ENCODE measurements at places on chromosomes 6 and 20.

GRCh38 chr20:57498425-57499400 is 26.2 kb downstream of the CTCFL start:
- DNase-seq = no peak

- DNase-seq = no peak
Measured at GRCh38 chr20:47300071-47300470, 56.4 kb downstream of the ZMYND8 start.

- peak; percentile 67 for DNase-seq
Measured at GRCh38 chr6:83708970-83709747, at the start of gene SNAP91. TSS of gene SNAP91 (minus strand) at chr6:83709101. CDS start at chr6:83707927, 1,174 bp downstream.

GRCh38 chr6:50826037-50826761 is 7.5 kb downstream of the TFAP2B start:
- DNase-seq = no peak

- no peak for DNase-seq
Measured at GRCh38 chr6:82208913-82209312, 38.6 kb downstream of the IBTK start.

DNA sequence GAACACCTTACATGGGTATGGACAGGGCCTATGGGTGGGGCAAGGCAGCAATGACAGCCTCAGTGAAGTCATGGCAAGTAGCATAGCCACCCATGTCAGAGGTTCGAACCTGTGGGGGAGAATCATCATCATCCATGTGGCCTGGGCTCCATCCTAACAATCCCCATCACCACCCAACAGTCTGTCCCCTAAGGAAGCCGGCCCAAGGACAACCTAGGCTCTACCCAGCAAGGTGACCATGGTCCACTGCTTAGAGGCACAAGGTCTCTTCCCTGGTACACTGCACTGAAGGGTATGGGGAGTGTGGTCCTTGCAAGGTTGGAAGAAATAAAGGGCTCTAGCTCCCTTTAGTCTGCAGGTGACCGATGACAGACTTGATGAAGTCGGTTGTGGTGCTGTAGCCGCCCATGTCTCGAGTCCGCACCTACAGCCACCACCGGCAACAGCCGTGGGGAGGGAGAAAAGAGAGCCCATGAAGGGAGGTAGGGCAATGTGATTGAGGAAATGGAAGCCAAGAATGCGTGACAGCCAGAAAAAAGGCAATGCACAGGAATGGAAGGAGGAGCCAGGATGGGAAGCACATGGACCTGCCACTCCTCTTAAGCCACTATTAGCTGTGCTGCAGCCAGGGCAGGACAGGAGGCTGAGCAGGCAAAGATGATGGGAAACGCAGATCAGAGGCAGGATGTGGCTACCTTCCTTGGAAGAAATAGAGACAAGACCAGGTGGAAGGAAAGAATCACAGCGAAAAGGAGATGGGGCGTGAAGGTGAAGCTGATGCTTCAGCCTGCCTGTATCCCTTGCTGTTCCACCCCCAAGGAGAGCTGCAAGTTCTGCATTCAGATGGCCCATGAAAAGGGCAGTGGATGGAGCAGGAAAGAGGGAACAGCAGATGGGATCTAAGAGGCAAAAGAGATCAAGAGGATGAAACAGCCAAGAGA is 5.3 kb downstream of the IDH3B start:
- DNase-seq = no peak

All from spleen (tissue), 13 donors.